Stimulated activated CD4-positive, alpha-beta T cell treated with anti-CD3 and anti-CD28 coated beads, Interleukin-4, amount 100 ng/mL, for 1 hour (primary cell): ENCODE measurements at places on chromosomes 2 and 18.

- no peak for DNase-seq
Observed at GRCh38 chr2:134574611-134575330, 144.0 kb downstream of the TMEM163 start.

GRCh38 chr2:24658531-24659202, 134.5 kb downstream of the PTRHD1 start:
- DNase-seq, result no peak

DNA sequence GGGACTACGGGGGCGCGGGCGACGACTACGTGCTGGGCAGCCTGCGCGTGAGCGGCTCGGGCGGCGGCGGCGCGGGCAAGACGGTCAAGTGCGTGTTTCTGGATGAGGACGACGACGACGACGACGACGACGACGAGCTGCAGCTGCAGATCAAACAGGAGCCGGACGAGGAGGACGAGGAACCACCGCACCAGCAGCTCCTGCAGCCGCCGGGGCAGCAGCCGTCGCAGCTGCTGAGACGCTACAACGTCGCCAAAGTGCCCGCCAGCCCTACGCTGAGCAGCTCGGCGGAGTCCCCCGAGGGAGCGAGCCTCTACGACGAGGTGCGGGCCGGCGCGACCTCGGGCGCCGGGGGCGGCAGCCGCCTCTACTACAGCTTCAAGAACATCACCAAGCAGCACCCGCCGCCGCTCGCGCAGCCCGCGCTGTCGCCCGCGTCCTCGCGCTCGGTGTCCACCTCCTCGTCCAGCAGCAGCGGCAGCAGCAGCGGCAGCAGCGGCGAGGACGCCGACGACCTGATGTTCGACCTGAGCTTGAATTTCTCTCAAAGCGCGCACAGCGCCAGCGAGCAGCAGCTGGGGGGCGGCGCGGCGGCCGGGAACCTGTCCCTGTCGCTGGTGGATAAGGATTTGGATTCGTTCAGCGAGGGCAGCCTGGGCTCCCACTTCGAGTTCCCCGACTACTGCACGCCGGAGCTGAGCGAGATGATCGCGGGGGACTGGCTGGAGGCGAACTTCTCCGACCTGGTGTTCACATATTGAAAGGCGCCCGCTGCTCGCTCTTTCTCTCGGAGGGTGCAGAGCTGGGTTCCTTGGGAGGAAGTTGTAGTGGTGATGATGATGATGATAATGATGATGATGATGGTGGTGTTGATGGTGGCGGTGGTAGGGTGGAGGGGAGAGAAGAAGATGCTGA, 1.4 kb downstream of the SOX11 start:
- no peak for DNase-seq

DNA sequence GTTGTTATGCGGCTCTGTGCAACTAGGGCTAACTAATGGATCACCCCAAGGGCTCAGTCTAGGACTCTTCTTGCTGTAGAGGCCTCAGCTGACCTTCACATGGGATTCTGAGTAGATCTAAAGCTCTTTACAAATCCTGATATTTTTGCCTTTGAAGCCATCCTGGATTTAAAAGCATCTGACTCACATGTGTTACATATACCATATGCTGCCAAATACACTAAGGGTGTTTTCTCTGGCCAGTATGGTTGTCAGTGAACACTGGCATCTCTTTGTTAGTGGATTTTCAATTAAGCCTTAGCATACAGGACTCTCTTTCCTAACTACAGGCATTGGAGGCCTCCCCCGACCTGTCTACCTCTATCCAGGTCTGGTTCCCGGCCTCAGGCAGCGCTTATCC, 992.8 kb upstream of the FANCL start:
- no peak for DNase-seq

DNA sequence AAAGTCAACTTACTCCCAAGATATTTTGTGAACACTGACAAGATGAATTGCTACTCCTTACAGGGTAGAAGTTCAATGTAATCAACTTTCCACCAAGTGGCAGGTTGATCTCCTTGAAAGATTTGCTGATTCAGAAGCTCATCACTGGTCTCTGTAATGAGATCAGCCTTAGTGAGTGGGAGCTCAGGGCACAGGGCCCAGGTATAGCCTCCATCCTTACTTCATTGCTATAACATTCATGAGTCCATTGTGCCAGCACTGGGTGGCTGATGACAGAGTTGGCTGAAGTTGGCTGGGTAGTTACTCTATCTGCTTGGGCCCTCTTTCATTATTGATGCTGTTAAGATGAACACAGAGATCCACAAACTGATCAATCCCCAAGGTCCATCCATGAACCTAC, 379.0 kb downstream of the IRS1 start:
- DNase-seq, result no peak

GRCh38 chr2:160650196-160651118, 156.8 kb upstream of the RBMS1 start:
- no peak for DNase-seq

DNA sequence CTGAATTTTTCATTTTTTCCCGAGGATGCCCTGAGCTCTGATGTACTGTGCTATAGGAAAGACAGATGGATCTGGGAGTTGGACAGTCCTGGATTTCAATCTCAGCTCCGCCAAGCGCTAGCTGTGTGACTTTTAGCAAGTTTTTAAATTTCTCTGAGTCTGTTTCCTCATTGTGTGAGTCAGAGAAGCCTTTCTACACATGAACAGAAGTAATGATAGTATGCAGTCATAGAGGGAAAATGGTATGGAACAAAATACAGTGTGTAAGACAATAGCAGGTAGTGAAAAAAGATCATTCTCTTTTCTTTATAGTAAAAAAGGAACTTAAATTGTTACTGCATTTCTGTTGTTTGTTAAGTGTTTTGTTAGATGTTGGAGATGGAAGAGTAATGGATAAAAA, 52.4 kb upstream of the PPM1B start:
- DNase-seq, result no peak

GRCh38 chr2:224381521-224382279, 20.2 kb downstream of the FAM124B start:
- no peak for DNase-seq

GRCh38 chr2:38427936-38428335, 50.9 kb upstream of the ATL2 start:
- no peak for DNase-seq

DNA sequence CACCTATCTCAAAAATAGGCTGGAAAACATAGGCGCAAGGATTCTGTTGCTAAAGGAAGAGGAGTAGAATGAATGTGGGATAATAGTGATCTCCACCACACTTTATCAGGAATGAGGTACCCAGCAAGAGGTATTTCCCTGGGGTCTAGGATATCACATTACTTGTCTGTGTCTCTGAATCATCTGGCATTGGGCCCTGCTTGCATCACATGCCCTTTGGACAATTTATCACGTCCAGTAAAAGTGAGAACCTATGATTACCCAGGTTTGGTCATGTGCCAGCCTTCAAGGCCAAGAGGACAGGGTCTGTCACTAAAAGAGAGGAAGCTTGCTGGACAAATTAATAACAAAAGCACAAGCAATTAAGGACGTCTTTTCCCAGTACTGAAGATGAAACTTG, 11.4 kb upstream of the TRAPPC8 start:
- DNase-seq, result no peak

DNA sequence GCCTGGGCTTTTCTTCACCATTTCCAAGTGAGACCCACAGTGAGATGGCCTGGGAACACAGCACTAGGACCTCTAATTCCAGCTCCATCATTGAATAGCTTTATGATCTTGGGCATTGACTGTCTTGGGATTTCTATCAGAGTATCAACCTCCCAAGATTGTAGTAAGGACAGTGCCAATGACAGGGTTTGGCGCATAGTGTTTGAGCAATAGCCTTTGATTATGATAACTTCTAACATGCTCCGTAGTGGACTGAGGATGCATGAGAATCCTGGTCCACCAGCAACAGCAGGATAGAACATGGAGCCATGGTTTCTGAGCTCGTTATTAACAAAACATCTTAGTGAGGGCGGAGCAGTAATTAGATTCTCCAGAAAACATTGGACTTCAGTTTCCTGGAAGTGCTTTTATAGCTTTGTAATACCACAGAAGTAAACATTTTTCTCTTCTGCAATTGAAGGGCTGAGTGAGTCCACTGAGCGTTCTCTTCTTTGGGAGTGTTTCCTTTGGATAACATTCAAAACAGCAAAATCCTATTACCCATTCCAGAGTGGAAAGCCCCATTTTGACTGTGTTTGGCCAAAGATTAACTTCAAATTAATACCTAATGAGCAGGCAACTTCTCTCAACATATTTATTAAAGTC, 63.7 kb downstream of the IL1R2 start:
- DNase-seq, result no peak

DNA sequence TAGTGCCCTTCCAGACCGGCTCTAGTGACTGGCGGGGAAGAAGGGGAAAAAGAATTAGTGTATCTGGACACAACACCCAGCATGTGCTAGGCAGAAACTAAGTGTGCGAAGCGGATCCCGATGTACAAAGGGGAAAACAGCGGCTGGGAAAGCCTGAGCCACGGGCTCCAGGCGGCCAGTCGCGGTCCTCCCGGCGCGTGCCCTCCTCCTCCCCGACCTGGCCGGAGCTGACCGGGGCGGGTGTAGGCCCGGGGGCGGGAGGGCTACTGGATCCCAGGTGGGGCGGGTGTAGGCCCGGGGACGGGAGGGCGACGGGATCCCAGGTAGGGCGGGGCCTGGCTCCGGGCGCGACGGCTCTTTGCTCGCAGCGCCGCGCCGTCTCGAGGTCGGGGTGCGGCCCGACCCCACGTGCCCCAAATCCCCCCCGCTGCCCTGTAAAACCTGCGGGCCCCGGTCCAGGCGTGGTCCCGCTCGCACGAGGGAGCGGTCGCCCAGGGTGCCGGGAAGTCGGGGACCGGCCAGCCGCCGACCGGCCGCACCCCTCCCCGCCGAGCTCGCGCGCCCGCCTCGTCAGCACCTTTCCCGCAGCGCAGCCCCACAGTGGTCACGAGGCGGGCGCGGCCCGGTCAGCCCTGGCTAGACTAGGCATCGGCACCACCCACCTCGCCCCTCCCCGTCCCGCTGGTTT, 48.8 kb downstream of the C2orf42 start:
- DNase-seq, result peak; percentile 60
